Chondrocyte (in vitro differentiated cells): ENCODE measurements at places on chromosomes 1 and 21.

- no peak overlapping the region for H3K4me3 ChIP-seq
- H3K27me3 ChIP-seq = no peaks in the 10 kb centered on the region
- peaks cover 25% of the 10 kb centered on the region for H3K4me1 ChIP-seq
- DNase-seq = no peak
- no peak overlapping the region for H3K27ac ChIP-seq
- H3K36me3 ChIP-seq = no peaks in the 10 kb centered on the region
Observed at GRCh38 chr21:17730782-17731181, 88.4 kb downstream of the C21orf91 start.

DNA sequence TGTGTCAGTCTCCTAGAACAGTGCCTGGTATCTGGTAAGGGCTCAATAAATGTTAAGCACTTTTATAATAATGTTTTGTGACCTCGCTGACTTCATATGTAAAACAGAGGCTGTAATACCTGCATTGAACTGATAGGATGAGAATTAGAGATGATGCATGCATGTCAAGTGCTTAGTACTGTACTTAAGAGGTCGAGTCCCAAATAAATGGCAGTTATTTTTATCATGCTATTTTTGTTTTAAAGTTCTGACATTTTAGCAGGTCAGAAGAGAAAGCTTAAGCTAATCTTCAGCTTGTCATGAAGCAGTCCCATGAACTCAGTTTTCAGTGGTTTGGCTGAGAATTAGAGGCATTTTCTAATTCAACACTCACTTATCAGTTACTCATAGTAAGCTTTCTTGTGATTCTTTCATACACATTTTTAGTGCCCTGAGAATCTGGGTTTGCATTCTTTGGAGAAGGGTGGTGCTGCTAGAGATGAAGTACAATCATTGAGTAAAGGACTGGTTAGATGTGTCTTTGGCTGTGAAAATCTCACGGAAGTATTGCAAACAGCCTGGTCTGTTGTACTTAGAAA, 75.7 kb upstream of the RAVER2 start:
- no peak overlapping the region for H3K4me3 ChIP-seq
- no peak for DNase-seq
- H3K27ac ChIP-seq = peak overlapping the region; percentile 8

- H3K4me1 ChIP-seq = peaks cover 5% of the 10 kb centered on the region
- no peaks in the 10 kb centered on the region for H3K36me3 ChIP-seq
- no peak overlapping the region for H3K27ac ChIP-seq
- peaks cover 4% of the 10 kb centered on the region for H3K27me3 ChIP-seq
- H3K4me3 ChIP-seq = no peak overlapping the region
- DNase-seq = no peak
Observed at GRCh38 chr1:118081387-118081786, 103.6 kb downstream of the SPAG17 start.

DNA sequence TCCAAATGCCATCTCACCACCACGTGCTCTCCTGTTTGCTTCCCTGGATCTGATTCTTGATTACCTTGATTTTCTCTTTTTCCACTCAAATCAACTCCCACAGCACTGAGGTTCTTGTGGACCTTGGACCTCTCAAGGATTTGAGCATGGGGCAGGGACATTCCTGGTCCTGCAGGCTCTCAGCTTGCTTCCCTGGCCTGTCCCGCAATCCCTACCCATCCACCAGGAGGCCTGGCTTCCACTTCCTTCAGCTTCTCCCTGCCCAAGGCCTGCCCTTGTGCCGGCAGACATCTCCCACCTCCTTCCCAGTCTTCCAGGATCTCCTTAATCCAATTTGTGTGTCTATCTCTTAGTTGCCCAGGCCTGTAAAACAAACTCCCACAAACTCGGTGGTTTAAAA, 21.6 kb downstream of the PLA2G2A start:
- H3K4me3 ChIP-seq = no peak overlapping the region
- H3K4me1 ChIP-seq = no peaks in the 10 kb centered on the region
- no peak overlapping the region for H3K27ac ChIP-seq
- H3K36me3 ChIP-seq = no peaks in the 10 kb centered on the region
- peaks cover 40% of the 10 kb centered on the region for H3K27me3 ChIP-seq
- no peak for DNase-seq

DNA sequence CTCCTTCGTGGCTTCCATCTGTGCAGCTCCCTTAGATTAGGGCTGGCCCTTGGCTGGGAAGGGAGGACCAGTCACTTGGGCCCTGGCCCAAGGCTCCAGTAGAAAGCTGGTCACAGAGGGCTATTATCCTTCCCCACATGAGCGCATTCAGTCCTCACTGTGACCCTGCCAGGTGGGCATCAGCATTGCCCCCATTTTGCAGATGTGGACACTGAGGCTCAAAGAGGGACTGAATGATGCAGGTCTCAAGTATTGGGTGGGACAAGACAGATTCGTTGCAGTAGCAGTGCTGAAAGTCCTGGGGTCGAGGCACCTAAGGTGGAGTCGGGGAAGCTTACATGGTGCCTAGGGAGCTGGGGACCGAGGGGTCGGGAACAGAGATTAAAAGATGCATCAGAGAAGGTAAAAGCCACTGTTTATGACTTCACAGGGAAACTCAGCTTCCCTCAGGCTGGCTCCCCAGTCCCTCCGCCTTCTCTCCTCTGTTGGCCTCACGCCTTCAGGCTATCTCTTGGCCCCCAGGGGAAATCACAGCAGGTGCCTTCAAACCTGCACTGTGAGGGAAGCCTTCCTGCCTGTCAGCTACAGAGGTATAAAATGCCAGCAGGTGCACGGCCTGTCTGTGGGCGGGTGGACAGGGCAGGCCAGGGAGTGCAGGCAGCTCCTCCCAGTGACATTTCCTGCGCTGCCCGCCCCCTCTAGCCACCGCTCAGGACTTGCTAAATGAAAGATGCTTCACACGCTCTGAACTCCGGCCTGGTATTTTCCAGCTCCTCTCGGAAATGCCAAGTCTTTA, 178.4 kb downstream of the GRIK3 start:
- H3K4me3 ChIP-seq = no peak overlapping the region
- DNase-seq = no peak
- no peaks in the 10 kb centered on the region for H3K4me1 ChIP-seq
- no peaks in the 10 kb centered on the region for H3K36me3 ChIP-seq

GRCh38 chr21:39232861-39233291, 49.6 kb upstream of the PSMG1 start:
- no peak overlapping the region for H3K27ac ChIP-seq
- no peaks in the 10 kb centered on the region for H3K27me3 ChIP-seq
- peaks cover 2% of the 10 kb centered on the region for H3K4me1 ChIP-seq
- H3K4me3 ChIP-seq = no peak overlapping the region

DNA sequence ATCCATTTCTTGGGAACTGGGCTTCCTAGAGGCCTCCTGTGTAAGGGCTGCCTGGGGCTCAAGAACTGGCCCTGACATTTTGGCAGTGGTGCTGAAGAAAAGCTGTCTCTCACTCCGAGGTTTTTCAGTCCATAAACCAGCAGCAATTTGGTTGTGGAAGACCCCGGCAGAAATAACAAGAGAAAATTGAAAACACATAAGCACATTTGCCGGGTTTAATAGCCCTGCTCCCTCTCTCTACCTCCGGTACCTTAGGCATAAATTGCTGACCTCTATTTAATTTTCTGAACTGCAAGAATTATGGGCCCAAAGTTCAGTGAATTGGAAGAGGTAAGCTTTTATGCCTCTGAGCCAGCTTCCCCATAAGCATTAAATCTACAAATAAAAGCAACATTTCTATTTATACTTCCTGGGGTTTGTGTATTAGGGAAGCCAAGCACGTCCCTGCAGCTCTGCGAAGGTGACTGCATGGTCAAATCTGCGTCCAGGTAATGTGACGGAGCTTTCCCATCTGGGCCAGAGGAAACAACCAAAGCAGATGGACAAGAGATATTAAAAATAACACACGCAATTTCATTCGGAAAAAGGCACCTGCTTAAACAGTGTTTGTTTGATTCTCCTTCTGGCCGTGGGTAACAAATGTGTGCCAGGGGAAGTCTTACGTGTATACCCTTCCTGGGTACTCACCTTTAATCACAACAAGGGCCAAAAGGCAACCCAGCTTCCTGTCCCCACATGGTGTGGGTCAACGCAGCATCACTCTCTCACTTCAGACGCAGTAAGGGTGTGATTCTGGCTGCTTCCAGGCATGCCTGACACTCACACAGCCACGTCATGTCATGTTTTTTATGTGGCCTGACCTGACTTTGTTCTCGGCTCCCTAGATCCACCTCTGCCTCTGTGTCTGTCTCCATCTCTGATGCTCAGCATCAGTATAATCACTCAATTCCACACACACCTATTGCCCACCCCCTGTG, 69.2 kb downstream of the PAPPA2 start:
- H3K4me3 ChIP-seq = no peak overlapping the region
- H3K36me3 ChIP-seq = no peaks in the 10 kb centered on the region
- no peak for DNase-seq
- no peak overlapping the region for H3K27ac ChIP-seq
